ENCODE measurements at places on chromosomes 7 and 10. TPM values are rescaled to one million over a fixed set of nuclear protein-coding genes. Genes with fewer than 3 reads are reported as not detected.
A peak's percentile ranks its signal among the peaks of the same experiment; 100 is the strongest.

- no peak for DNase-seq
These were observed 44.6 kb upstream of the HYCC1 start for GRCh38 chr7:23058408-23059096.

DNA sequence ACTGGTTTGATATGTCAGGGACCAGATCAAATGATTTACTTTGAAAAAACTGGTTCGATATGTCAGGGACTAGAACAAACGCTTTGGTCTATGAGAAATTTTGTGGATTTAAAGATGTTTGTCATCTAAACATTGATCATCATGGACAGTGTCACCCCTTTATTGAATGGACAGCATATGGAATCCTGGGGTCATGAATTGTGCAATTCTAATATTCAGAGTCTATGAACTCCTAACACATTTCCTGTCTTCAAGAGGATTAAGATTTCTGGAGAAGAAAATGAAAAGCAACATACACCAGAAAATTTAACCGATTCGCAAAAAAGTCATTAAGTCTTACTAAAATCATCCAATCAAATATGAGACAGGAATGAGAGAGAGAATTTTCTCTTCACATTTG, 106.4 kb upstream of the FAM133B start:
- DNase-seq, result no peak

DNA sequence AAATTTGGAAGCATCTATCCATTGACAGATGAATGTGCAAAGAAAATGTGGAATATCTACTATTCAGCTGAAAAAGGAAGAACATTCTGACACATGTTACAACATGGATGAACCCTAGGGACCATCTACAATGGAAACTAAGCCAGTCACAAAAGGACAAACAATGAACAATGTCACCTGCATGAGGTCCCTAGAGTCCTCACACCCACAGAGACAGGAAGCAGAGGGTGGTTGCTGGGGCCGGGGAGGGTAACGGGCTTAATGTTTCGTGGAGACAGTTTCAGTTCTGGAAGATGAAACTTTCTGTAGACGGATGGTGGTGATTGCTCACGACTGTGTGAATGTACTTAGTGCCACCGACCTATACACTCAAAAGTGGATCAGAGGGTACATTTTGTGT, 282.9 kb downstream of the ADARB2 start:
- DNase-seq, result no peak

DNA sequence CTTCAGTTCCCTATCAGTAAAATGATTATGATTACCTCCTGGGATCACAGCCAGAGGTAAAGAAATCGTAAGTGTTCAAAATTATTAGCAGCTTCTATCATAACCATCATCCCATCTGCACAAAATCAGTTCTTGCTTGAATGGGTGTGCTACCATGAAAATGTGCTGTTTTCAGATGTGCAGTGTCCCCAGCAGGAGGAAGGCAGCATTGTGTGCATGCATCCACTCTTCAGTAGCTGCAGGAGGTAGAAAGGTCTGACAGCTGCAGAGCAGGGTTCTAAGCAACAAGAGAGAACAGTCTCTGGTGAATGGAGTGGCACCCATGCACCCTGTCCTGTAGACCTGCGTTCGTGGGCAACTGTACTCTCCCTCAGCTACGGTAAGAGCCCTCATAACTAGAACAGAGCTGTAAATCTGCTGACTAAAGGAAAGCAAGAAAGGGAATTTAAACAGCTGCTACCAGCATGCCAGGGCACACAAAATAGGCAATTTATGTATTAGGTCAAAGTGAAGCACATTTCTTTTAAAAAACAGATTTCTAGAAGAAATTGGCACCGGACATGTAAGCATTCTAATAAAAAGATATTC, 21.2 kb downstream of the VSTM2A start:
- no peak for DNase-seq

DNA sequence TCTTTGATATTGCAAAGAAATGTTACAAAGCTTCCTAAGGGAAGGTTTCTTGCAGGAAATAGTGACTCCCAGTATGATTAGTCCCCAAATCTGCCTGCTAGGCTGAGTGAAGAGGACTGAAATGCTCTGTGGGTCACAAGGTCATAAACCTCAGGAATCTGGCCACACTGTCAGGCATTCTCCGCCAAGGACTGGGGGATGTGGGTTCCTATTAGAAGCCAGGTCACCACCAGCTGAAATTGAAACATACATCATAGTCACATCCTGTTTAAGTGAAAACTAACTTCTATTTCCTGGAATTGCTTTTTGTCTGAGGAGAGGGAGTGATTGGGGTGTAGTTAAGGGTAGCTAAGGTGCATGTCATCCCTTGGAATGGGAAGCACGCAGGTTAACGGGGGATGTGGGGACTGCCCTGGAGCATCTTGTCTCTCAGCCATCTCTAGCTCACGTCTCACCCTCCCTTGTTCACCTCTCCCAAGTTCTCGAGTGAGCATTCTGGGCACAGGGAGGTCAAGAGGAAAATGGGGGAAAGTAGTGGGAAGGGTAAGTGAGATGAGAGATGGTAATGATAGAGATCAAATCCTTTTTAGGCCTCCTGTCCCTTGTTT, 12.0 kb upstream of the GSAP start:
- DNase-seq, result peak; percentile 65

The MKLN1 gene
- total RNA-seq, result 35.5 TPM

The PTF1A gene
- not detected for total RNA-seq

Measured in activated CD8-positive, alpha-beta memory T cell treated with anti-CD3 and anti-CD28 coated beads, Interleukin-2, amount 10 ng/mL, durations not matched to agents 7 days and 5 days (primary cell).